Stimulated activated CD4-positive, alpha-beta T cell treated with anti-CD3 and anti-CD28 coated beads, Interleukin-12 subunit alpha, Interleukin-12 subunit beta, amount 100 ng/mL, for 48 hours (primary cell): ENCODE measurements at places on chromosomes 7 and 10.

DNA sequence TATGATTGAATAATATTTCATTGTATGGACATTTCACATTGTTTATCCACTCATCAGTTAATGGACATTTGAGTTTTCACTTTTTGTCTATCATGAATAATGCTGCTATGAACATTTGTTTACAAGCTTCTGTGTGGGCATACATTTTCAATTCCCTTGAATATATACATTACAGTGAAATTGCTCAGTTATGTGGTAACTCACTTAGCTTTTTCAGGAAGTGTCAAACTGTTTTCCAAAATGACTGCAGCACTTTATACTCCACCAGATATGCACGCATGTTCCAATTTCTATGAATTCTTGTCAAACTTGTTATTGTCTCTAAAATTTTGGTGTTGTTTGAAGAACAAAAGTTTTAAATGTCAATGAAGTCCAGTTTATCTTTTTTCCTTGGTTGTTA lies 401.2 kb downstream of the THSD7A start:
- DNase-seq = no peak

DNA sequence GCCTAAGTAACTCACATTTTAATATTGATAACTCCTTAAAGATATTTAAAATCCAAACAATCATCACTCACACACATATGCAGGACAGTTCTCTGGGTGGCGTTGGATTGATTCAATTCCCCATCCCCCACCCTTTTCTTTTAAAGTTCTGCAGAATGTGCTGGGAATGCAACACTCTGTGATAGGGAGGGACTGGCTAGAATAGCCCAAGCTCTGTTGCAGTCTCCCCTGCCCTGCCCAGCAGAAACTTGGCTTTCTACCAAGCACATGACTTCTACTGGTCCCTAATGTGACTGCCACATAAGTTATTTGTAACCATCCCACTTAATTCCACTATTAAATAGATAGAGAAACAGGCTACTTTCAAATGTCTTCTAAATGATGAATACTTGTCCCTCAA lies 55.2 kb downstream of the TWIST1 start:
- no peak for DNase-seq

DNA sequence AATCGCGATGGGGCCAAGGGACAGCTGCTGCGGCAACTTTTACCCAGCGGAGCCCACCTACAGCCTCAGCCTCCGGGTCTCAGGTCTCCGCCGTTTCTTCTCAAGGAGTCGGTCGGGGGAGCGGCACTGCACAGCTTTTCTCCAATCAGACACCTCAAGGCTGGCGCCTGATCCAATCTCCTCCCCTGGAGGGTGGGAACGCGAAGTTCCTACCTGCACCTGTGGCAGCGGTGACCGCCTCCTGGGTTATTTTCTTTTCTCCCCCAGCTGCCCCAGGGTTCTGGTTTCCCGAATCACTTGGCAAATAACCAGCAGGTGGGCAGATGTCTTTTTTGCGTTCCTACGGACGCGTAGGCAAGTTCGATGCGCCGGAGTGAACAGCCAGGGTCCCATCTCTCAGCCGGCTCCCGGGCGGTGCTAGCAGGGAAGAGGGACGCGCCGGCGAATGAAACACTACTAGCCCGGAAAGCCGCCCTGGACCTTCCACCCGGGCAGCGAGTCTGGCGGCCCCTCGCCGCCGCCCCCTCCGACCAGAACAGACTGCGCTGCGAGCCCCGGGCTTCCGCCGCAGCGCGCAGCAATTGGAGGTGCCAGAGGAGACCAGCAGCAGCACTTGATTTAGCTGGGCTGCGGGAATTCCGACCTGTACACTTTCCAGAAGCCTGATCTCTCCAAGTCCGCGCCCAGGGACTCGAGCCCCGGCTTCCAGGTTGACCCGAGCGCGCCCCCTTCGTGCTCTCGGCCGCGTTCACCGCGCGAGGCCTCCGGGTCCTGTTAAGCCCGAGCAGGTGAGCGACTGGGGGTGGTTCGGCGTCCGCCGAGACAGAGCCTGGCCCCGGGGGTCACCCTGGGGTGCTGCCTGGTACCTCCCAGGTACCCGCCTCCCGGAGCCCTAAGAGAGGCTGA lies at the start of gene PRR15:
Gene PRR15, plus strand, starts transcription at position 246 of the 906 bp plus-strand sequence. CDS start 2,495 bp downstream, outside the sequence.
- DNase-seq = no peak

DNA sequence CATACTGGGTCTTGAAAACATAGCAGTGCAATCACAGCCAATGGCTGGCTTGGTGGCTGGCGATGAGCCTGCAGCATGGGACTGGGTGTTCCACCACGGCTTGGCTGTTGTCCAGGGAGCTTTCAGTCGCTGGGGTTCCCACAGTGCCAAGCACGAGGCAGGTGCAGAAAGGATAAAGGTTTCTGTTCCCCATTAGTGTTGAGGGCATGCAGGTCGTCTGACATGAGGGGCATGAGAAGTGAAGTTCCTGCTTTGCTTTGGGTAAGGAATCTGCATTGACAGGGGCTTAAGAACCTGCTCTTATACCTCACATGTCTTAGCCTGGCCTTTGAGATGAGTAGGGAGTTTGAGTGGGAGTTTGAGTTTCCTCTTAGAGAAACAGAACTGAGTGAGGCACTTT lies 9.0 kb upstream of the CFTR start:
- DNase-seq = no peak

- no peak for DNase-seq
These were observed 31.8 kb upstream of the SRGN start for GRCh38 chr10:69056129-69056528.

DNA sequence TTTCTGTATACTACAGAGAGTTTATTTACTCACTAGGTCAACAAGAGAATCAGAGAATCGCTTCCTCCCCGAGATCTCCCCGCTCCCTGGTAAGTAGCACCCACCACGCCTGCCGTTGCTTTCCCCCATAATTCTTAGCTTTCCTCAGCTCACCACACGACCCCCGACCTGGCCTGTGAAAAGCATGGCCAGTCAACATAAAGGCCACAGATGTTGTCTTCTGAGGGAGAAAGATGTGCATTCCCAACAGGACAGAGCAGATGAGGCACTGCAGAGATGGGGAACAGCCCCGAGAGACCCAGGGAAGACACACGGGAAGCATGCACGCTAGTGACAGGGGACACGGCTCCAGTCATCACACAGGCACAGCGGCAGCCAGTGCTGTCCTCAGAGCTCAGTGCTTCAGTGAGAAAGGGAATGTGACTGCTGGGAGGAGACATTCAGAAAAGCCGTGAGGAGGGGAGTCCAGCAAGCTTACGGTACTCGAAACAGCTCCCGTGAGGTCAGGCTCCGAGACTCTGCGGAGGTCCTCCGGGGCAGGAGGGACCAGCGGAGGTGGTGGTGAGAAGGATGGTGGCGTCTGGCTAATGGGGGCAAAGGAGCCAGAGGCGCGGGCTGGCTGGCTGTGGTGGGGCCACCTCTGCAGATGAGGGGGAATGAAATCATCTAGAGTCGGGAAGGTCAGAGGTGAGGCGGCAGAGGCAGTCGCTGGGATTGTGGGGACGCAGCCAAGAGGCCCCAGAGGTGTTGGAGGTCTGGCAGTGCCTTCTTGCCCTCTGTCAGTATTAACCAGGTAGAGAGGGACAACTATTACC lies 123.4 kb upstream of the PDLIM1 start:
- no peak for DNase-seq

DNA sequence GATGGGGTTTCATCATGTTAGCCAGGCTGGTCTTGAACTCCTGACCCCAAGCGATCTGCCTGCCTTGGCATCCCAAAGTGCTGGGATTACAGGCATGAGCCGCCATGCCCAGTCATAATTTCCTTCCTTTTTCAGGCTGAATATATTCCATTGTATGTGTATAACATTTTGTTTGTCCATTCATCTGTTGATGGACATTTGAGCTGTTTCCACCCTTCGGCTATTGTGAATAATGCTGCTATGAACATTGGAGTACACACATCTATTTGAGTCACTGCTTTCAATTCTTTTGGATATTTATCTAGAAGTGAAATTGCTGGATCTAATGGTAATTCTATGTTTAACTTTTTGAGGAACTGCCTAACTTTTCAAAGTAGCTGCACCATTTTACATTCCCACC lies 34.6 kb downstream of the TLX1 start:
- no peak for DNase-seq

DNA sequence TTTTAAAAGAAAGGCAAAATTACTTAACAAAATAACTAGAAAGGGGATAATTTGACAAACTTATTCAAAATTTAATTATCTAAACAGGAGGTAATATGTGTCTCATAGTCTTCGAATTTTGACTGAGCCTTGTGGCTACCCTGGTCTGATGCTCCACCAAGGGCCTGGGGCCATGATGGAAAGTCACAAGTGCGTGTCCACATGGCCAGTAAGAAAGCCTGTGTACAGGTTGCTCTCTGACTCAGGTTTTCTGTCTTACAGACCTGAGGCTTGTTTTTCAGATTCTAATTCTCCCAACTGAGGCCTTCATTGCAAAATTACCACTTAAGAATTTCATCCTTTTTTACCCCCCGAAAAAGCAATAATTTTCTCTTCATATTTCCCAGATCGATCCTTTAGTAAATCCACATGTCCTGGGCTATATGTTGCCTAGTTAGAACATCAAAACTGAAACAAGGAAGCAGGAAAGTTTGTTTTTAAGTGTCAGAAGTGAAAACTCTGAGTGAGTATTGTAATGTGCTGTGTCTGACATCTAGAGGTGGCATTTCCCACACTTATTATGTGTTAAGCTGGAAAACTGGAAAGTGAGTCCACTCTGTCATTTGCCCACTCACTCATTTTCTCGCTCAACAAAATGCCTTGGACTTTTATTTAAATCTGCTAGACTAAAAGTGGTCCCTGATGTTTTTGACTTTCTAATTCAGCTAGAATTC lies 10.0 kb downstream of the CYP3A43 start:
- DNase-seq = no peak

DNA sequence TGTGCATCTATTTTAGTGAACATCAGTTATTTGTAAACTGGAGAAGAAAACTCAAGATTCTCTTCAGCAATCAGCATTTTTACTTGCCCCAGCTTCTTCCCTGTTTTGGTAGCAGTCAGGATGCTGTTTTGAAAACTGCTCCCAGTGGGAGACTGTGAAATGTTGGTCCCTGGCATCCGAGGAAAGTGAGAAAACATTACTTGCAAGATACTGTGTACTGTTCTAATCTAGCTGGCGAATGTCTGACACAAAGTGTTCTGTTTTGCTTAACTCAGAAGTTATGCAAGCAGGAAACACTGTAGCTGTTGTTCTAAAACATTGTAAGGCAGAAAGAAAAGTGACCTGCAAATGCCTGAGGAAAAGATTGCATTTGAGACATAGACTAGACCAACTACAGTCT lies 171.8 kb upstream of the POM121L12 start:
- DNase-seq = no peak

- DNase-seq = no peak
These were observed 3.4 kb upstream of the CDK13 start for GRCh38 chr7:39946693-39947092.

GRCh38 chr10:78913219-78914059 lies 155.3 kb upstream of the ZMIZ1 start:
- no peak for DNase-seq

- no peak for DNase-seq
These were observed 716 bp downstream of the OGA start for GRCh38 chr10:101817337-101818118.

DNA sequence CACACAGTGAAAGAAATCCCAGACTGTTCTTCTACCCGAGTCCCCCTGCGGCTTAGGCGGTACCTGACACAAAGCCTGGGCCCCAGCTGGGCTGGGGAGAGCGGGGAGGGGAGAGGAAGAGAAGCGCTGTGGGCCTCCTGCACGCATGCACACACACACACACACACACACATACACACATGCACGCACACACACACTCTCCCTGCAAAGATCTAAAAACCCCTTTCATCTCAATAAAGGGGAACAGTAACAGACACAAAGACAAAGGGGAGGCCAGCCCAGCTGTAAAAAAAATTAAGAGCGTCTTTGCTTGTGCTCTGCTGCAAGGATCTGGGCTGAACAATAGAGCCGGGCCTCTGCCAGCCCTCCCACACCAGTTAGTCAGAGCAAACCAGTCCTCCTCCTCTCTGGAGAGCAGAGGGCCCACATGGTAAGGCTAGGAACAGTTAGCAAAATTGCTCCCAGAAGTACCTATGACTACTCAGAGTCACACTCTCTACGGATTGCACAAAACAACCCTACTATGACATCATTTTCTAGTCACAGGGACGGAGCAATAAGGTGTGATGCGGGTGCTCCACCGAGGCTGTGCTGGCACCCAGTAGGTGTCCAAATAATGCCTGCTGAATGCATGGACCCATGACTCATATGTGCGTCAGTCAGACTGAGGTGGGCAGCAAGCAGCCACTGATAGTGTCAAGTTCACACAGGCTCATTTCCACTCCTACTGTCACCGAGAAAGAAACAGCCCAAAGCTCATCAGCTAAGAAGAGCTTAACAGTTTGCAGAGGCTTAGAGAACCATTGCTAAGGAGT lies 9.2 kb downstream of the ITPRIP start:
- DNase-seq = peak; percentile 68

GRCh38 chr10:94232711-94233383 lies 129.9 kb downstream of the NOC3L start:
- DNase-seq = no peak

GRCh38 chr10:28505359-28505959 lies 27.5 kb upstream of the WAC start:
- DNase-seq = no peak

DNA sequence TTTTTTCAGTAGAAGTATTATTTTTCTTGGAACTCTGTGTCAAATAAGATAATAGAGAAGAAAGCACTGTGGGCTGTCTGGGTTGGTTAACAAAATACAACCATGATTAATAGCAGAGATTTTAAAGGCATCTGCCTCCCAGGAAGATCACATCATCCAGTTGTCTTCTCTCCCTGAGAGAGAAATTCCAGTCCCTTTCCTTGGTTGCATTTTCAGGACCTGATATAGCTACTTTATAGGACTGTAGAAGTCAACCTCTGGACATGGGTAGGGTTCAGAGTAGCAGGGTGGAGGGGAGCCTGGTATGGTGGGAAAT lies 309.9 kb upstream of the IGFBP3 start:
- DNase-seq = no peak

DNA sequence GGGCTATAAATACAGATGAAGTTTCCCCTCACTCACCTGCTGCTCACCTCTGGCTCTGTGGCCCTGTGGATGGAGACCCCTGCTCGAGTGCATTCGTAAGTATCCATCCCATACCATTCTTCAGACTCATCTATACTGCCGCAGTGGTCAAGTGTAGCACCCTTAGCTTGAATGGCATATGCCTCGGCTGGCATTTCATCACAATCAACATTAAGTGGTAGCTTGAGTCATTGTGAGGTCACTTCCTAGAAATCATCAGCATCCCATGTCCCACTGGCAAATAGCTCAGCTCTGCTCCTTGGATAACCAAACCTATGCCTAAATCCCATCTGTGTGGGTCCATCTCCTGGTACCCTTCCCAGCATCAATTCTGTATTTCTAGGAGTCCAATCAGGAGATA lies 38.2 kb downstream of the MDH2 start:
- no peak for DNase-seq

GRCh38 chr10:6738112-6738768 lies 158.2 kb upstream of the PRKCQ start:
- DNase-seq = no peak

DNA sequence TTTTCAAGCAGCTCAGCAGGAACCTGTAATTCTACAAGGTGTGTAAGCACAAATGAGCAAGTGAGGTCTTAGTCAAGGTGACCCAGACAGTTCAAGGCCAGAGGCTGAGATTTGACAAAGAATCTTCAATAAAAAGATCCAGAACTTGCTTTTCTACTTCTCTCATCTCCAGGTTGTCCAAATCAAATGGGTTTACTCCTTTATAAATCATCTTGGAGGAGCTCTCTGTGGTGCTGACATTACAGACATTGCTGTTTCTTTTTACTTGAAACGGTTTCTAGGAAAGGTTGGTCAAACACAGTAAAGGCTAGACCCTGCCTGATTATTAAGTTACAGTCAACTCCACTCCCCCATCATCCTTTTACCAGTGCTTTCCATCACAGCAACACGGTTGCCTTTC lies 504.6 kb downstream of the SORCS3 start:
- no peak for DNase-seq
